Mesothelial cell of epicardium (in vitro differentiated cells): ENCODE measurements at places on chromosomes 12 and 14.

DNA sequence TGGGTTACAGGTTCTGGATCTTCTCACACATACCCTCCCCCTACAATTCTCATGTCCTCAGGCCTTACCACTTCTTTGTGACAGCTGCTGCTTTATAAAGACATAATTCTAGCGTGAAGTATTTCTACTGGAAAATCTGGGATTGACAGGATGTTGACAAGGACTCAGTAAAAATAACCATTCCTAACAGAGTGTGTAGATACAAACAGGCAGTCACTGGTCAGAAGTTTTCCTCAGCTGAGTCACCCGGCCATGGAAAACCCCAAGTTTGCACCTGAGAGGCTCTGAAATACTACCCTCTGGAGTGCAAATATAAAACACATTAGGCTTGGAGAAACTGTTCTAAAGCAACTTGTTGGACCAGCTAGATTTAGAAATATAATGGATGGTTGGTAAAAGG, 54.4 kb downstream of the SPPL3 start:
- no peak for DNase-seq

DNA sequence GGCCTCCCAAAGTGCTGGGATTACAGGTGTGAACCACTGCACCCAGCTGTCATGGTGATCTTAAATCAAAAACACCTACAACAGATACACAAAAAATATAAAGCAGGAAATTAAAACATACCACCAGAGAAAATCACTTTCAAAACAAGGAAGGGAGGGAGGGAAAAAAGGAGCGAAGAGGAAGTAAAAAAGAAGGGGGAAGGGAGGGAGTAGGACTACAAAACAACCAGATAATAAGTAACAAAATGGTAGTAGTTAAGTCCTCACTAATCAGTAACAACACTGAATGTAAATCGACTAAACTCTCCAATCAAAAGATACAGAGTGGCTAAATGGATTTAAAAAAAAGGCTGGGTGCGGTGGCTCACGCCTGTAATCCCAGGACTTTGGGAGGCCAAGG, 89.0 kb downstream of the SH2B3 start:
- DNase-seq, result no peak

DNA sequence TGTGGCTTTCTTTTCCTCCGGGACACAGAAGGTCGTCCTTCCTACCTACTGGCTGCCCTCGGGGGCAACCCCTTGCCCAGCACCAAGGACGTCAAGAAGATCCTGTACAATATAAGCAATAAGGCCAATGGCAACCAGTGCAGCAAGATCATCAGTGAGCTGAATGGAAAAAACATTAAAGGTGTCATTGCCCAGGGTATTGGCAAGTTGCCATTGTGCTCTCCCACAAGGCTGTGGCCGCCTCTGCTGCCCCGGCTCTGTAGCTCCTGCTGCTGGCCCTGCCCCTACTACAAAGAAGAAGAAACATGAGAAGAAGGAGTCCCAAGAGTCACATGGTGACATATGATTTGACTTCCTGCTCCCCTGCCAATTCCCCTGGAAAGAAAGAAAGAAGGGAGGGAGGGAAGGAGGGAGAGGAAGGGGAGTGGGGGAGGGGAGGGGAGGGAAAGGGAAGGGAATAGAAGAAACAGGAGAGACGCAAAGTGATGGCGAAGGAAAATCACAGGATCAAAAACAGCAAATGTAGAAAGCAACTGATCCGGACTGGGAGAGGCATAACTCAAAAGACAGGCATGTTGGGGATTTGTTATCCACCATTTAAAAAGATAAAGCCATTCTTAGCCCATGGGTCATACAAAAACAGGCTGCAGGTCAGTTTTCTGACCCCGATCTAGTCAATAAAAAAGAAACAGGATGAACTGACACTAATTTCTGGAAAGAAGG, 61.3 kb upstream of the RESF1 start:
- no peak for DNase-seq

DNA sequence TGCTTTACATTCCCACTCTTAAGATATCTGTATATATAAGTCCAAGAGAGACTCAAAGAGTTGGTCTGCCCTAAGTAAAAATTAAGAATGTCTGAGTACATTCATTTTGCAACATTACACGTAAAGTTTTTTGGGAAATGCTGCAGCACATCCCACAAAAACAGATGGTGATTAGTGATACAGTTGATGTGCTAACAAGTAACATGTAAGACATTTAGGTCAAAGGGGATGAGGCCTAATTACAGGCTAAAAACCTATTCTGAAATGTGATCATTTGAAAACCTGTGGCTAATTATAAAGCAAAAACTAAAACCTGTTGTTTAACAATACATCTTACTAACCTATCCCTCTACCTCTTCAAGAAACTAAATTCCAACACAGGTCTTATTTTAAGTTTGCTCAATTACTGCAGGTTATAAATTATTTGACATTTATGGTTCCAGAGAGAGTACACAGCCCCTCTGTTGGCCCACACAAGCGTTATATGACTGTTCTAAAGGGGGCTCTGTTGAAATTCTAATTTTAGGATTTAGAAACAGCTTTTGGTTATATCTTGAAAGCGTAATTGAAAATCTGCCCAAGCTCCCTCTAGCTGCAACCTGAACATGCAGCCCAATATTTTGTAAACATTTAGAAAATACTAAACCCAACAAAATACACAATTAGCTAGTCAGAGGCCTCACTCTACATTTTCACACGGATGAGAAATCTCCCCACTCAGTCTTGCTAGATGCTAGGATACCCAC, 42.9 kb downstream of the BRAP start:
- no peak for DNase-seq

DNA sequence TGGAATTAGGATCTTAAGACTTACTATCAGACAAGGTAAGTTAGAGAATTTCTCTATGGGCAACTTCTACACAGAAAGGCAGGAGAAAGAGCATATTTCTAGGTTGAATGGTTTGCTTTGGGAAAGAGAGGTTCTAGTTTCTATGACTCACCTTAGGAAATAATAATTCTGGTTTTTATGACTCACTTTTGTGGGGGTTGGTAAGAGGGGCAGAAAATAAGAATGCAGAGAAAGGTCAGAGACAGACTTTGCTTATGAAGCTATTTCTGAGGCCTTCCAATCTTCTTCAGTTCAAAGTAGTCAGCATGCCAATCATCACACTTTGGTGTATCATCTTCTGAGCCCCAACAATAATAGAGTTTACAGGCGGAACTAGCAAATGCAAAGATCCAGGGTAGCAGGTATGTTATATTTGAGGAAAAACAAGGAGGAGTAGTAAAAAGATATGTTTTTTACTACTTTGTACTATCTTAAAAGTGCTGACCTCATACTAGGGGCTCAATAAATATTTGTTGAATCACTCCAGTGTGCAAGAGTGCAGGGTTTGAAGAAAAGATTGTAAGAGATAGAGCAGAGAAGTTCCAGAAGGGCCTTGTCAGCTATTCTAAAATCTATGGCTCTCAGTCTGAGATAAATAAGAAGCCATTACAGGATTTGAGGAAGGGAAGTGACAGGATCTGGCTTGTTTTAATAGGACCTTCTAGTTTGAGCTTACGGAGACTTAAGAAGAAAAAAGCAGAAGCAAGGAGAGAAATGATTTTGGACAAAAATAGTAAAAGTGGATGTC, 56.7 kb upstream of the LRFN5 start:
- DNase-seq, result no peak
